Cerebellar nuclear complex (tissue), 1 donor: ENCODE measurements at places on chromosomes 5 and 9.

- no peak for DNase-seq
Observed at GRCh38 chr5:28499766-28500290, 1461.4 kb upstream of the CDH9 start.

DNA sequence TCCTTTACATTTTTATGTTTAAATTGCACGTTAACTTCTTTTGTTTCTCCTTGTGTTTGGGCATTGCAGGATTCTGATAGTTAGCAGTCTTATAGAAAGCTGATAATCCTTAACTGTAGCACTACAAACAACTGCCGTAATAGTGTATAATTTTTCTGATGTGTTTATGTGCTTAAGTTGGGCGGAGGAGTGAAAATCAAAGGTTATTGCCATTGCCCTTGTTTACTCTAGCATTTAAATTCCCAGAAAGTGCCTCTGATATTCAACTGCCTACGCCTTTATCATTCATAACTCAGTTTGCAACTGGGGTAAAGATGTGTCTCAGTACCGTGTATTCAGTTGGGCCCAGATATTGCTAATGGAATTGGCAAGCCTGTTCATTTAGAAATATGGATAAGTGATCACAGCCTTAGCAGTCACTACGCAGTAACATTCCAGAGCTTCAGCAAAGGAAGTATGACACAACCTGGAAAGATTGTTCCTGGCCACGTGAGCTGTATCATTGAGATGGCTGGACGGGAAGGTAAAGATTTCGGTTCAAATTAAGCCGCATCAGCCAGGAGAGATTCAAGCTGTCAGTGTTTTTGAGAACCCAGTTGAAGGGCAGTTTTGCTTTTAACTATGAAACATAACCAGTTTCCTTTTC, 28.1 kb upstream of the LRRTM2 start:
- no peak for DNase-seq

DNA sequence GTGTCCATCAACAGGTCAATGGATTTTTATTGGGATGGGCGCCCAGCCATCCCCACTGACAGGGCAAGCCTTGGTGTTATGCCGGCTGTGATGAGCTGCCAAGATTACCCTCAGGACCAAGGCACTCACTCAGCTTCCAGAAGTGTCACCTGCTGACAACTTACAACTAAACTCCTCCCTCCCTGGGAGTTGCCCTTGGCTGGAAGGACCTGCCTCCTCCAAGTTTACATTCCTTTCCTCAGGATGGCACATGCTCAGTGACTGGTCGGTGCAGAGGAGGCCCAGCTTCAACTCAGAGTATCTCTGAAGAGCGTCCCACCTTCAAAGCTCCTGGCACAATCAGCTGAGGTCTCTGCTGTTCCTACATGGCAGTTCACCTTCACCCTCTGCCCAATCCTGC, 52.5 kb upstream of the ZBTB43 start:
- no peak for DNase-seq

- peak; percentile 75 for DNase-seq
Observed at GRCh38 chr5:151591144-151591819, at the start of gene FAT2. Gene FAT2, minus strand, starts transcription at chr5:151591331. Its CDS starts 22,400 bp downstream, at chr5:151568931.

- no peak for DNase-seq
Observed at GRCh38 chr5:157952374-157952685, 93.4 kb upstream of the CLINT1 start.

DNA sequence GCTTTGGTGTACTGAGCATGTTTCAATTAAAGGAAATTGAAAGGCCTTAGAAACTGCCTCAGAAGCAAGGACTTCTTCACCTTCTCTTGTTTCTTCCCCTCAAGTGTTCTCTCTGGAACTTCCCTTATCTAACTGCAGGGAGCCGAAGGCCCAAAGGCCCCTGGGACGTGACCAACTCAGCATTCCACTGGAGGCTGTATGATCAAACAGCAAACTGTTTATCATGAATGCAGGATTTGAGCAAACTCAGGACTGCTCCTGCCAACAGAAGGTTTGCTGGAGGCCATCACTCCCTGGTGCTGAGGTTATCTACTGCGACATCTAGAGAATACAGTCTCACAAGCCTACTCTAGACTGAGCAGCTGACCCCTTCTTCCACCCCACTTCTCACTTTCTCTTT, 4.8 kb upstream of the CDH10 start:
- DNase-seq, result no peak

- no peak for DNase-seq
Observed at GRCh38 chr5:14035859-14036503, 91.5 kb upstream of the DNAH5 start.

GRCh38 chr9:28758341-28758740, 1185.1 kb upstream of the C9orf72 start:
- no peak for DNase-seq

- no peak for DNase-seq
Observed at GRCh38 chr5:174157048-174157447, 111.5 kb downstream of the NSG2 start.

DNA sequence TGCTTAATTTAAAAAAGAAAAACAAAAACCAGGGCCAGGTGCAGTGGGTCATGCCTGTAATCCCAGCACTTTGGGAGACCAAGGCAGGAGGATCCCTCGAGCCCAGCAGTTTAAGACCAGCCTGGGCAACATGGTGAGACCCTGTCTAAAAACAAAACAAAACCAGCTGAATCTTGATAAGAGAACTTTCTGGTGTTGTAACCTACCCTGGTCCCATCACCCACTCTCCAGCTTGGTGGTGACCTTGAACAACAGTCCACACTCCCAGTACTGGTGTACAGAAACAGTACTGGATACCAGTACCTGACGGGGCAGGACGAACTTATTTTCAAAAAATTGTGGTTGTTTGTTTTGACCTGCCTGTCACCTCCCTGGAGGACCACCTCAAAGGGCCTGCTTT, 30.9 kb downstream of the CLTA start:
- DNase-seq, result no peak

DNA sequence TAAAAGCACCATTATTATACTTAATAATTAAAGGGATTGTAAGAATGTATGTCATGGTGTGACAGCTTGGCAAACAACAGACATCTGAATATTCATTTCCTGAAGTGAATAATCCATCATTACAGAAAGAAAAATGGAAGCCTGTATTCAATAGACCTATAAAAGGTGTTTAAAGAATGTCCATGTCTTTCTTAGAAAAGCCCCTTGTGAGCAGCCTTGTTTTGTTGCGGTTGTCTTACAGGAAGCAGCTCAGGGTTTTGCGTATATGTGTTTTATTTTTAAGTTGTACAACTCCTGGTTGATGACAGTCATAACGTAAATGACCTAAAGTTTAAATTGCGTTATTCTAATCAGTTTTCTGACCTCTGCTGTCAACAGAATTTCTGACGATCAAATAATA, 53.8 kb downstream of the CAST start:
- no peak for DNase-seq

- no peak for DNase-seq
Observed at GRCh38 chr5:52789378-52789777, 1.7 kb downstream of the ITGA1 start.

GRCh38 chr5:176611435-176611834, 1.5 kb upstream of the GPRIN1 start:
- no peak for DNase-seq

DNA sequence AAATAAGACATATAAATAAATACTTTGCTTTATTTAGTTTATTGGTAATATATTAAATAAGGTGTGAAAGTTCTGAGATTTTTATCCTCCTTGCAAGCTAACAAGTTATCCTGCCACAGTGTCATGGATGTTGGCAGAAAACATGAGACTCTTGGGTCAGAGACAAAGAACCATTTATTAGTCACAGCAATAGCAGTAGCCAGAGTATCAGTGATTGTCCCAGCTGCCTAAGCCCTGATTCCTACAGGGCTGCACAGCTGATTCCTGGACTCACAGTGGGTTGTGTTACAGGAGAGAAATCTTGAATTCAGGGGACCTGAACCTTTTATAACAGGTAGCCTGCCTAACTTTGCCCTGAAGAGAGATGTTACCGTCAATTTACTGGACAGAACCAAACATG, 304.5 kb upstream of the ZNF608 start:
- no peak for DNase-seq

GRCh38 chr9:121861501-121862180, 210.2 kb downstream of the DAB2IP start:
- DNase-seq, result peak; percentile 29

GRCh38 chr5:145853781-145854376, 18.7 kb upstream of the PRELID2 start:
- DNase-seq, result no peak

DNA sequence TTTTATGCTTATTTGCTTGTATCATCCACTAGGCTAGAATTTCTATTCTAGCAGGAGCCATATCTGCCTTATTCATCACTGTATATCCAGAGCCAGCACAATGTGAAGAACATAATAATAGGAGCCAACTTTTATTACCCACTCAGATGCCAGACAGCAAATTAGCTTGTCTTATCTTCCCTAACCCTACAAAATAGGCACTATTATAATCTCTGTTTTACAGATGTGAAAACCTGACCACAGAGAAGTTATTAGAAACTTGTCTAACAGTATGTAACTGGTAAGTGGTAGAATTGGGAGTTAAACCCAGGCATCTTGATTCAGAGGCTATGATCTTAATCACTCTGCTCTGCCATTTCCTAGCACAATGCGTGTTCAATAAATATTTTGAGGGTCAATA, 579.5 kb downstream of the CAAP1 start:
- no peak for DNase-seq

GRCh38 chr5:125574491-125575044, 828.1 kb upstream of the ZNF608 start:
- no peak for DNase-seq

- no peak for DNase-seq
Observed at GRCh38 chr5:38197118-38197517, 61.2 kb upstream of the EGFLAM start.

DNA sequence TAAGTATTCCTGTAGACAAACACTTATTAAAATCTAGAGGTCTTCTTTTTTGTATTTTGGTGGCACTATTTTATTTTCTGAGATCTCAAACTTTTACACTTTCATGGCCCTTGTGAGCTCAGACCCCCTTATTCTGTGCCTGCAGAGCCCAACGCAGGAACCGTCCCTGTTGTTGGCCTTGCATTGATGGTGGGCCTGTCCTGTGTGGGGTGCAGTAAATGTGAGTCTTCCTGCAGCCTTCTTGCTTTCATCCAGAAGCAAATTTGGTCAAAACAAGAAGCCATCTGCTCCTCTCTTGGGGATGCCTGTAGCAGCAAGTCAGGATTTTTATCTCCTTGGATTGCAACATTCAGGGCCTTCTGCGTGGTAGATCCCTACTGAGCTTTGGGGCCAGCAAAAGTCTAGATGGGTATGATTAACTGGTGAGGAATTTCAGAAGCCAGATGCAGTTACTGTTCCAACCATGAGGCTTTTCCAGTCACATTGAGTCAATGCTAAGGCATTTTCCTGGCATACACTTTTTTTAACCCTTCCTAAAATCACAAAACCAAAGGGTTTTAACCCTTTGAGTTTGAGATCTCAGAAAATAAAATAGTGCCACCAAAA, 31.7 kb downstream of the BASP1 start:
- DNase-seq, result no peak

- no peak for DNase-seq
Observed at GRCh38 chr5:33049842-33050241, 338.7 kb downstream of the NPR3 start.

GRCh38 chr5:135386096-135386495, 12.9 kb downstream of the MACROH2A1 start:
- DNase-seq, result no peak

GRCh38 chr5:107821288-107821687, 150.6 kb upstream of the EFNA5 start:
- no peak for DNase-seq

- no peak for DNase-seq
Observed at GRCh38 chr5:112436144-112436543, 17.1 kb upstream of the EPB41L4A start.

DNA sequence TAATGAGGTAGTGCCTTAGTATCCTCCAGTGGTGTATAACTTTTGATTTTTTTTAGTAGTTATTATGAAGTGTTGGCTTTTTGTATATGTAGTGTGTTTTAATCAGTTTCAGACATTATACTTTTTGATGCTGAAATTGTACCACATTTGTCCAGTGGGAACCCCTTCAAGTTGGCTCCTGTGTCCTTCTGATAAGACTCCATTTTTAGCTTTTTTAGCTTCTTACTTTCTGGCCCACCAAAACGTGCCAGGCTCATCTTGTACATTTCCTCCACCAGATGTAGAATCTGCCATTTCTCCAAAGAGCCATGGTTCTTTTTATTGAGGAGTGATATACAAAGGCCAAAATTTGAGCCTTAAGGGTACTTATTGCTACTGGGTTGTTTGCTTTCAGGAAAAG, 84.4 kb downstream of the PBX3 start:
- DNase-seq, result no peak

GRCh38 chr5:63245271-63245670, 666.7 kb downstream of the LRRC70 start:
- DNase-seq, result no peak

GRCh38 chr9:33719581-33720374, 75.6 kb upstream of the PRSS3 start:
- DNase-seq, result no peak

DNA sequence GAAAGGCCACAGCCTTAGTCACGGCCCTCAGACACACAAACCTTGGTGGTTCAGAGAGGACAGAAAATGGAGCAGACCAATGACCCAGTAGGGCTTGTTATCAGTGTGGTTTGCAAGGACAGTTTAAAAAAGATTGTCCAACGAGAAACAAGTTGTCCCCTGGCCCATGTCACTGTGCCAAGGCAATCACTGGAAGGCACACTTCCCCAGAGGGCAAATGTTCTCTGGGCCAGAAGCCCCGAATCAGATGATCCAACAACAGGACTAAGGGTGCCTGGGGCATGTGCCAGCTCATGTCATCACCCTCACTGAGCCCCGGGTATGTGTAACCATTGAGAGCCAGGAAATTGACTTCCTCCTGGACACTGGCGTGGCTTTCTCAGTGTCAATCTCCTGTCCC, 950.1 kb upstream of the CTNND2 start:
- no peak for DNase-seq

- DNase-seq, result no peak
Observed at GRCh38 chr5:20524991-20525529, 537.1 kb upstream of the CDH18 start.

DNA sequence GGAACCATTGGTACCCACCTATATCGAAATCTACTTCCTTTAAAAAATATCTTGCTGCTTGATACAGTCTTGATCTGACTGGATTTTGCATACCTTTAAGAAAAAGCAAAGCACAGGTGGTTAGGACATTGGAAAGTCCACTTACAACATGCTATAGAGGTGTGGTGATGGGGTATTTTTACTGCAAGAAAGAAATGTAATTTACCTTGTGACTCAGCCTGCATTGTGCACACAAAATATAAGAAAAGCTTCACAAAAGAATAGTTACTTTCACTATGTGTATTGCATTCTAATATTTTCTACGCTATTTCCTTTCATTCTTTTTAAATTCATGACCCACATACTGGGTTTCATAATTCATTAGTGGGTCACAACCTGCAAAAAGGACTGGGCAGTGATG, 236.2 kb upstream of the RASEF start:
- no peak for DNase-seq

- DNase-seq, result no peak
Observed at GRCh38 chr5:78738693-78739300, 90.2 kb upstream of the LHFPL2 start.

GRCh38 chr9:131960311-131960710, 119.4 kb downstream of the MED27 start:
- DNase-seq, result no peak
